Activated naive CD4-positive, alpha-beta T cell treated with Interleukin-2 at 50 U/mL for 16 hours (primary cell): ENCODE measurements at places on chromosomes 7 and 10.

DNA sequence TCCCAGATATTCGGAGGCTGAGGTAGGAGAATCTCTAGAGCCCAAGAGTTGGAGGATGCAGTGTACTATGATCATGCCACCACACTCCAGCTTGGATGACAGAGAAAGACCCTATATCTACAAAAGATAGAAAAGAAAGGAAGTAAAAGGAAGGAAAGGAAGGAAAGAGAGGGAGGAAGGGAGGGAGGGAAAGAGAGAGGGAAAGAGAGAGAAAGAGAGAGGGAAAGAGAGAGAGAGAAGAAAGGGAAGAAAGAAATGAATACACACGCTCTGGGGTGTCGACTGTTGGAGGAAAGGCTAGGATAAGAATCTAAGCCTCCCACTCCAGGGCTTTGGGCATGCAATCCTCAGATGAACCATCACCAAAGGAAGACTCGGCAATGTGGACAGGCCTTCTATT lies 69.9 kb downstream of the PARD3 start:
- no peak for DNase-seq

GRCh38 chr10:93859049-93859655 lies 34.6 kb upstream of the SLC35G1 start:
- no peak for DNase-seq

GRCh38 chr10:130043491-130043890 lies 67.1 kb downstream of the C10orf143 start:
- DNase-seq, result no peak

DNA sequence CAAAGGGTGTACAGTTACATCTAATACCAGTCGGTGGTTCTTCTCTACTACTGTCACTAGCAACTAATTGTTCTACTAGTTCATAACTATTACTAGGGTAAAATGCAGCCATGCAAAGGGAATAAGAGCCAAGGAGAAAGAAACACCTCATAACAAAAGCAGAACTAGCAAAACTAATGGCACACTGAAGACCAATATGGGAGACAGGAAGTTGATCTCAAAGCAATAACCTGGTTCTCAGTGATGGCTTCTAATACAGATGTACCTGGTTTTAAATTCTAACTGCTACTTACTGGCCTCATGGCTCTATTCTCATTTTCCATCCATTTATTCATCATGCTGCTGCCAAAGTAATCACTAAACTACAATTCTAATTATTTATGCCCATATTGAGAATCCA lies 170.3 kb downstream of the SEMA3E start:
- no peak for DNase-seq

DNA sequence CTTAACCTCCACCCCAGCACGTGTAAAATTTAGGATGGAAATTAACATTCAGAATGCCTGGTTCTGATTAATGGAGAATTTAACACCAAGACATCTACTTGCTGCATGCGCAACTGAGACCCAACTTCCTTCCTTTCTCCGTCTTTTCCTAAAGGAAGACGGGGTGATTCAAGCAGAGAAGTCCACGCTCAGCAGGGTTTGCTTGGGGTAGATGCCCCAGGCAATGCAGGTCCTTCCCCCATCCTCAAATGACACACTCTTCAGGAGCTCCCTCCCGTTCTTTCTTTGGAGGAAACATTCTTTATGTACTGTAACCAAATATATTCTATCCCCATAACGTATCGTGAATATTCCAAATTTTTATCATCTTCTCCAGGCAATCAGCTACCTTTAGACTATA lies 47.0 kb downstream of the FAM171A1 start:
- no peak for DNase-seq

GRCh38 chr10:125156739-125157480 lies 3.5 kb downstream of the CTBP2 start:
- no peak for DNase-seq

GRCh38 chr10:89438525-89438924 lies 24.2 kb downstream of the IFIT5 start:
- DNase-seq, result no peak

- peak; percentile 55 for DNase-seq
Measured at GRCh38 chr7:28922624-28923331, 35.4 kb downstream of the TRIL start.

- peak; percentile 63 for DNase-seq
Measured at GRCh38 chr10:101829561-101830315, 11.5 kb upstream of the OGA start.

- DNase-seq, result no peak
Measured at GRCh38 chr7:142301299-142301698, 43.4 kb upstream of the PRSS58 start.

DNA sequence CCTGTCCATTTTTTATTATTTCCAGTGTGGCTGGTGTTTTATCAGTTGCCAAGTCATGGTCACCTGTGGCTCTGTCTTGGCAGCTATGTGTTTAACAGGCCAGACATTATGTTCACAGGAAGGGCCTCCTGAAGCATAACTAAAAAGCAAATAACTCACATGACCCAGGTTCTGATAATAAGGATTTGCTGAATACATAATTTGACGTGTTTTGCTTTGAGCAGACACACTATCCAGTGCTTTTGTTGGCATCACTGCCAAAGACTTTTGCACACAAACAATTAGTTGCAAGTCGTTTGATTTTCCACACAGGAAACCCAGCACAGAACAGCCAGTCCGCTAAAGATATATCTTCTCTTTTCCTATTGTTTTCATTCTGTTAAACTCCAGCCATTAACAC lies 173.6 kb downstream of the ARL4A start:
- no peak for DNase-seq

GRCh38 chr7:151895008-151895630 lies 18.2 kb upstream of the PRKAG2 start:
- DNase-seq, result no peak

- DNase-seq, result no peak
Measured at GRCh38 chr10:110368002-110368401, 63.3 kb upstream of the SMNDC1 start.

- no peak for DNase-seq
Measured at GRCh38 chr7:69845721-69846495, 247.6 kb downstream of the AUTS2 start.

GRCh38 chr10:9228771-9229170 lies 1174.3 kb downstream of the GATA3 start:
- no peak for DNase-seq

- DNase-seq, result no peak
Measured at GRCh38 chr7:84452618-84453017, 258.0 kb upstream of the SEMA3A start.

GRCh38 chr7:26156451-26157420 lies 4.7 kb downstream of the NFE2L3 start:
- peak; percentile 65 for DNase-seq

DNA sequence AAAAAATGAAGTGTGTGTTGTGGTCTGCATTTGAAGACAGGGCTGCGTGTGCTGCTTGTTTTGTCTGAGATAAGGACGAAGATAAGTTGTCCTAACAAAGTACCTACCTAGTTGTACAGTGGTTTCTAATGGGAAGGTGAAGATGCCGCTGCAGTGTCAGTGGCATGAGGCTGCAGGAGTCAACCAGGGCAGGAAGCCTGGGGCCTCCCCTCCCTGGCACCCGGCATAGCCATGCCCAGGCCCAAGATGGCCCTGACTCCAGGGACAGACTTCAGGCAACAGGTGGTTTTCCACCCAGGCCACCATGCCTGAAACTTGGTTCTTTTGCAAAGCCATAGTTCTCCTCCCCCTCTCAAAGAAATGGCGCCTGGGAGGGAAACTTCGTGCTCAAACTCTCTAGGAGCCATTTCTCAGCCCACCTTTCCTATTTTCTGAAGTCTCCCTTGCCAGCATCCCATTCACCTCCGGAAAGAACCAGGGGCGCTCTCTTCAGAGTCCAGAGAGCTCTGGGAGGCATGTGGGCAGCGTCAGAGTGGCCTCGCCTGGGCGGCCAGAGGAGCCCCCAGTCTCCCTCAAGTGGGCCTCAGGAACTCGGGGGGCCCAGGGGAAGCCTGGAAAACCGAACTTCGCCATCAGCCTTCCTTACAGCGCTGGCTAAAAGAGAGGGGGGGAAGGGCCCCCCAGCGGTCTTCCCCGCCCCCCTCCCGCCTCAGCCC lies 2.1 kb upstream of the KAT6B start:
- peak; percentile 29 for DNase-seq

DNA sequence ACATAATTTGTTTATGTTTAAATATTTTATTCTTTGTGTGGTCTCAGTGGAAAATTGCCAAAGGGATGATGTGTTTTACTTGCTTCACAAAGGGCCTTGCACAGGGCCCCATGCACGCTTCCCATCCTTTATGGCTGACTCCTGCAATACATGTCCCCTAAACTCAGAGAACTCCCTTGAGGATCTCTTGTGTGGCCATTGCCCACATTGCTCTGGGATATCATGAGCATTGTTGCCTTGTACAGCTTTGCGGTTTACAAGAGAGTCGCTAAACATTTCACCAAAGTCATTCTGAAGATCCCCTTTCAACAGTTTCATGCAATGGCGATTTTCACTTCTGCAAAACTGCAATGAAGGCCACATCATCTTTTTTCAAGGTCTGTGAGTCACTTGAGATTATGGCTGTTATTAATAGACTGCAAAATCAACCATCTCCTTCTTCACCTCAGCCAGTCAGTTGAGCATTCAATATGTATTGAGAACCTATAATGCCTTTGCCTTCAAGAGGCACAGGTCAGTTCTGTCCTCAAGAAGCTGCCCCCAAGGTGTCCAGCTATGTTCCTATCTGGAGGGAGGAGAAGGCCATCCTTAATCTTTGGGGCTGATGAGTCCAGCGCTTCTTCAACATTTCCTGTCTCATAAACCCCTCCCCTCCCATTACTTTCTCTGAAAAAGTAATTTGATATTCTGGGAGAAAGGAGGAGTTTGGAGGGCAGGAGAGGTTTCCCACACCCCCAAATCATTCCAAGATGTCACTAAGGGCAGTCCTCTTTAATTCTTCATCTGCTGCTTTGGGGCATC lies 108.1 kb downstream of the CCDC71L start:
- DNase-seq, result no peak

DNA sequence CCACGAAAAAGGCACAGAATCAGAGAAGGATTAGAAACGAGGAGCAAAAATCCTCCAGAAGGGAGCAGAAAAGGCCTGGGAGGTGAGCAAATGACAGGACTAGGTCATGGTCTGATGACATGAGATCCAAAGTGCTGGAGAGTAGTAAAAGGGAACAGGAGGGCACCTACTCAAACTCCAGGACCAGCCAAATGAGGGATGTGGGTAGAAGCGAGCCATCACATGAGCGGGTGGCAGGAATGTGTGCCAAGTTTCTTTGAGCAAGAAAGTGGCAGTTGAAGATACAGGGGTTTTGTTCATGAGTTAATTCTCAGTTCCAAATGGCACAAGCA lies 112.6 kb downstream of the RNF32 start:
- no peak for DNase-seq

DNA sequence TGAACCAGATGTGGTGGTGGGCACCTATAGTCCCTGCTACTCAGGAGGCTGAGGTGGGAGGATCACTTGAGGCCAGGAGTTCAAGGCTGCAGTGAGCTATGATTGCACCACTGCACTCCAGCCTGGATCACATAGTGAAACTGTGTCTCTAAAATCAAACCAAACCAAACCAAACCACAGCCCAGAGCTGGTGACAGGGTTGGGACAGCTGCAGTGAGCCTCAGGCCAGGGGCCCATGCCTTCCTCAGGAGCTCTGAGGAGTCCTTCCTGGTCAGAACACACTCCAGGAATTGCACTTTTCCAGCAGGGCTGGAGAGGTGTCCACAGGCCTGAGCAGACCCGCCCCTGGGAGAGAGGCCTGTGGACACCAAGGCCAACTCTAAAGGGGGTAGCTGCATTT lies 32.5 kb upstream of the OCM2 start:
- no peak for DNase-seq

GRCh38 chr7:45998506-45998905 lies 77.4 kb upstream of the IGFBP3 start:
- DNase-seq, result no peak

DNA sequence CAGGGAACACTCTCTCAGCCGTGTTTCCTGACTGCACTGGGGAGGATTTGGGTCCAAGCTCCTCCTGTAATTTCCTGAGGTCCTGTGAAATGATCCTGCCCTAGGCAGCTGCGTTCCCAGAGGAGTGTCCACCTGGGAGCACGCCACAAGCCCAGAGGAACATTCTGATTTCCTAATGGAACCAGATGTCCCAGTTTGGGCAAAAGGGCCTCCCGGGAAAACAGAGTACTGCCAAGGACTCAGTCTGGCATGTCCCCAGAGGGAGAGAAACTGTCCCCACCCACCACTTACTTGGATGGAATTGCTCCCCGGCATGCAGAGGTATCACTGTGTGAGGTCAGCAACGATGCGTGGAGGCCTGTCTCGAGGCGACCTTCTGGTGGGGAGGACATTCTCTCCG lies 34.5 kb downstream of the ASB13 start:
- DNase-seq, result no peak

DNA sequence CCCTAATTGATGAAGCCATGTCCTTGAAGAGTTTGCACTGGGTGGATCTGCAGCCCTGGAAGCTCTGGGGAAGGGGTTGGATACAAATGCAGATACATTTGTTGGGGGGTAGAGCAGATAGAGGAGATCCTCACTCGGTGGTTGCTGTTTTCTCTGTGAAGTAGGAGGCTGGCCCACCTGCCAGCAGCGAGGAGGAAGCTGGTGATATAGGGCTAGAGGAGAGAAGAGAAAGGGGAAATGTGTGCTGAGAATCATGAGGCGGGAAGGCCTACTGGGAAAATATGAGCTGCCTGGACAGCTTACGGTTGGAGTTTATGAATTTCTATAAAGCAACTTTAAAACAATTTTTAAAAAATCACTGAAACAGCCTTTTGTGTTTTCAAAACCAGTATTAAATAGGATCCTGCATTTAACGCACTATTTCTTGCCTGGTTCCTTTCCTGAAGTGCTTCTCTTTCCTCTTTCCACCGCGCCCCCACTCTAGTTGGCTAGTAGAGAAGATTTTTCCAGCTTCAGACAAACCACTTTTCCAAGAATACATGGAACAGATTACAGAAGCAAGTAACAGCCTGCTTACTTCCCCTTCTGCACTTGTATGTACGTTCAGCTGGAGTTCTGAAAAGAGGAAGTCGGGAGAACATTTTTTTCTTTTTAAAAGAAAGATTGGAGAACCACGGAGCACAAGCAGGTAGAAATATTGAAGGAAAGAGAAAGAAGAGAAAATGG lies 100.6 kb upstream of the GLCCI1 start:
- no peak for DNase-seq

- no peak for DNase-seq
Measured at GRCh38 chr10:114206902-114207301, 27.7 kb downstream of the TDRD1 start.

- no peak for DNase-seq
Measured at GRCh38 chr7:155885167-155886155, 73.2 kb upstream of the SHH start.

DNA sequence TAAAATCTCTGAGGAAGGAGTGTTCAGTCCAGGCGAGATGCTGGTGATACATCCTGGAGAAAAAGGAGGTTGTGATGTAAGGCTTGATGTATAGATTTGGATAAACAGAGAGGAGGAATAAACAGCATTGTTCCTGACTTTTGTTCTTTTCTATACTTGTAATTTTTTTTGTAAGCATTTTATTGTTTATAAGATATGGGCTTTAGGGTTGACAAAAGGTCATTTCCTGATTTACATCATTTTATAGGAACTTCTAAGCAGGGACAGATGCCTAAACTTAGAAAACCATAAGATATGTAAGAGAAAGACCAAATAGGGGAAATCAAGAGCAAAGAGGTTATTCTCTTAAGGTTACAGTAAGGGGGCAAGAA lies 16.7 kb upstream of the SLC26A4 start:
- no peak for DNase-seq
